Activated CD4-positive, alpha-beta T cell treated with anti-CD3 and anti-CD28 coated beads, Interleukin-2, amount 50 U/mL, for 48 hours (primary cell): ENCODE measurements at places on chromosomes 4 and X.

DNA sequence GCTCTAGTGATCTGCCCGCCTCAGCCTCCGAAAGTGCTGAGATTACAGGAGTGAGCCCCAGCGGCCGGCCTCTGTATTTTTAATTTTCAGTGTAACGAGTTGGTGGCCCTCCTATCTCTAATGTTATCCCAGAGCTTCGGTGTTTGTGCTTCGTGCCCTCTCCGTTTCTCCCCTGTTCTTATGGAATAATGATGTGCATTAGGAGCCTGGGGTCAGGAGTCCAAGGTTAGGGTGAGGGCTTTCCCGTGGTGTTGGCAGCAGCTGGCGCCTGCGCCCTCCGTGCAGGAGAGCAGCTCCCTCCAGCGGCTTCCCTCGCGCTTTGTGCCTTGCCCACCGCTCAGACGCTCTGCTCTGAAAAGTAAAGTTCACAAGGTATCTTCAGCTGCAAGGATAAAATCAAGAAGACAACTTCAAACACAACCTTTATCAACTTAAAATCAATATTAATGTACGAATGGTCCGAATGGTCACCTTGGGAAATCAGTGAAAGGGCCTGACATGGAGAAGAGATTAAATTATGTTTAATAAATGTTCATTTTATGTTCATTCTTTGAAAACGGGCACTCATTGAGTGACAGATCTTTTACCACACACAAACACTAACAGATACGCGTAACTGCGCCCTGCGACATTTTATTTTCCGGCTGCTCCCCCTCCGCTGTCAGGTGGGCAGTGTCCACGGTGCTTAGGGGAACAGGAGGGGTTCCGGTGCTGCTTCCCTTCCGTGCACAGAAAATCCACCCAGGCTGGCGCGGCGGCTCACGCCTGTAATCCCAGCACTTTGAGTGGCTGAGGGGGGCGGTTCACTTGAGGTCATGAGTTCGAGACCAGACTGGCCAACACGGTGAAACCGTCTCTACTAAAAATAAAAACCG is 62.4 kb downstream of the TRAPPC11 start:
- peak; percentile 65 for DNase-seq

GRCh38 chr4:176563591-176563990 is 229.1 kb downstream of the VEGFC start:
- DNase-seq = no peak

- DNase-seq = no peak
These were observed 85.5 kb downstream of the CAMK2D start for GRCh38 chr4:113675731-113676697.

DNA sequence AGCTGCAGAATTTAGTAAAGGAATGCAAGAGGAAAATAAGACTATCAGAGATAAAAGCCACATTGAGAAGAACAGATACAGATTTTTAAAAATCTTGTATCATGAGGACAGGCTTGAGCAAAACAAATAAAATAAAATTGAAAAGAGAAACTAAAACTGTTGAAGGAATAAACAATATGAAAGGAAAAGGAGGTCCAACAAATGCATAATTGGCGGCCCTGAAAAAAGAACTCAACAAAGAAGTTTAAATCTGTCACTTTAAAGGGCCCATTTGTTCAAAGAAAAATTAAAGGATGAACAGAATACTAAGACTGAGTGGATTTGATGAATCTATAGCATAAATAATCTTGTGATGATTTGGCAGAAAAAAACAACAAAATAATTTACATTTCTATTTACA is 36.5 kb downstream of the TMPRSS11B start:
- DNase-seq = no peak
